ENCODE measurements at places on chromosomes 4 and X.

DNA sequence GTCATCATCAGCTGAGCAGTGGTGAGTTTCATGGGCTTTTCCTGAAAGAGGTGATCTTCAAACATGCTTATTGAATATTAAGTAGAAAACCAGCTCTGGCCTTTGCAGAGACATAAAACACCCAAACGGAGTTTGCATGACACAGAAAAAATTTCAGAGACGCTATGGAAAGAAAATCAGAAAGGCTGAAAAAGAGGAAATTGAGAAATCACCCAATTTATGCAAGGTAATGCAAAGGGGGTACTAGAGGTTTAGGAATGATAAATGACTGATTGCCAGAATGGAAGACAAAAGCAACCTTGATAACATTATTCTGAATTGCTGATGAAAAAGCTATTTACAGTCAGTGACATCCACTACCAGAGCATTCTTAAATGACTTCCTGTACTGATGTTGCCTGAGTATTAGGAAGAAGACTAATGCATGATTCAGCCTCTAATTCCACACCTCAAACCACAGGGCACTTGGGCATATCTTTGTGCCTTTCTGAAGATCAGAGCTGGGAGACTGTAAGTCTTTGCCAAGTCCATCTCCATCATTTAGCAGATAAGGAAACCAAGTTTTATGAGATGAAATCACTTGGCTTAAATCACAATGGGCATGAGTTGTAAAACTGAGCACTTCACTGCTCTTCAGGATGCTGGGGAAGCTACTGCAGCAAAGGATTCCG lies 565.7 kb downstream of the PPARGC1A start:
- DNase-seq, result peak; percentile 44

DNA sequence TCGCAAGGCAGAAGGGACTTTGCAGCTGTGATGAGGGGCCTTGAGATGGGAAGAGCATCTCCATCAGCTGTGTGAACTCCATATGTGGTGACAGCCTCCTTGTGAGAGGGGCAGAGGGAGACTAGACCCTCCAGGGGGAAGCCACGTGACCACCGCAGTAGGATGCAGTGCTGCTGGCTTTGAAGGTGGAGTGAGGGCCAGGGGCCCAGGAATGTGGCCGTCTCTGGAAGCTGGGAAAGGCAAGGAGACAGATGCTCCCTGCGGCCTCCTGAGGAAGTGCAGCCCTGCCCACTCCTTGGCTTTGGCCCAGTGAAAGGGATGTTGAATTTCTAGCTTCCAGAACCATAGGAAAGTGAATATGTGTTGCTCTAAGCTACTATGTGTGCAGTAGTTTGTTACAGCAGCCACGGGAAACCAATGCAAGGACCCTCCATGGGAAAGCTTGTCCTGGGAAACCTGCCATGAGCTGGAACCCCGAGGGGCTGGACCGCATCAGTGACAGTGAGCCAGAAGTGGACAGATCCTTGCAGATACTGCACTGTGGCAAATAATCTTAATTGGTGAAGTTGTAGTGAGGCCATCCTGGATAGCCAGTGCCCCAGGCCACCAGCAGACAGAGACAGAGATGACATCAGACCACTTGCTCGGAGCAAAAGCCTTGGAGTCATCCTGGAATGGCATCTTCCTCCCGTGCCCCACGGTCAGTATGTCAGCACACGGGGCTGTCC lies 35.4 kb upstream of the SORCS2 start:
- DNase-seq, result no peak

- peak; percentile 95 for DNase-seq
These were observed 39.6 kb downstream of the ZCCHC13 start for GRCh38 chrX:74343343-74344279.

GRCh38 chr4:175435381-175435783 lies 376.7 kb downstream of the GPM6A start:
- DNase-seq, result peak; percentile 12

DNA sequence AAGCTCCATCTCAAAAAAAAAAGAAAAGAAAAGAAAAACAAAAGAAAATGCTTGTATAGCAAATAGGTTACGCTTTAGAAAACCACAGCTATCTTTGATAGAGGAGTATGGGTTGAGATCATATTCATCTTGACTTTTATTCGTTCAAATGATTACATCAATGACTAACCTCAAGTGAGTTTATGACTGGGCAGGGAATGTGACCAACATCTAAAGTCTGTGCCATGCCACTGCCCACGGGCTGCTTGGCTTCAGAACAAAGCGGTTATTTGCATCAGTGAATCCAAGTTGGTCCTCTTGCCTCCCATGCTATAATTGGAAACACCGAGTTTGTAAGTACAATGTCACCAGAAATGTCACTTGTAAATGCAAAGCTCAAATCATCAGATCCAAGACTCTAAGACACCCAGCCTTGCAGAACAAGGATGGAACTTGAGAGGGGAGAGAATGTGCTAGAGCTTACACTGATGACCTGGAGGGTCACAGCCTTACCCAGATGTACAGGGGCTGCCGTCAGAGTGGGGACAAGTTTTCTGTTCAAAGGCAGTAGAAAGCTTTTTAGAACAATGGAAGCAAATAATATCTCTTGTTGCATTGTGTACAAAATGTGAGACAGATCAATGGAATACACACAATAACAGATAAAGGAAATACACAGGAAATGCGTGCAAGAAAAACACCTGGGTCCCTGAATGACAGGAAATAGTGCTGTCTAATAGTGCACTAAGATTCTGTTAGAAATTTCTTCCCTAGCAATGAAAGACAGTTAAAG lies 8.4 kb upstream of the OPN1LW start:
- no peak for DNase-seq

DNA sequence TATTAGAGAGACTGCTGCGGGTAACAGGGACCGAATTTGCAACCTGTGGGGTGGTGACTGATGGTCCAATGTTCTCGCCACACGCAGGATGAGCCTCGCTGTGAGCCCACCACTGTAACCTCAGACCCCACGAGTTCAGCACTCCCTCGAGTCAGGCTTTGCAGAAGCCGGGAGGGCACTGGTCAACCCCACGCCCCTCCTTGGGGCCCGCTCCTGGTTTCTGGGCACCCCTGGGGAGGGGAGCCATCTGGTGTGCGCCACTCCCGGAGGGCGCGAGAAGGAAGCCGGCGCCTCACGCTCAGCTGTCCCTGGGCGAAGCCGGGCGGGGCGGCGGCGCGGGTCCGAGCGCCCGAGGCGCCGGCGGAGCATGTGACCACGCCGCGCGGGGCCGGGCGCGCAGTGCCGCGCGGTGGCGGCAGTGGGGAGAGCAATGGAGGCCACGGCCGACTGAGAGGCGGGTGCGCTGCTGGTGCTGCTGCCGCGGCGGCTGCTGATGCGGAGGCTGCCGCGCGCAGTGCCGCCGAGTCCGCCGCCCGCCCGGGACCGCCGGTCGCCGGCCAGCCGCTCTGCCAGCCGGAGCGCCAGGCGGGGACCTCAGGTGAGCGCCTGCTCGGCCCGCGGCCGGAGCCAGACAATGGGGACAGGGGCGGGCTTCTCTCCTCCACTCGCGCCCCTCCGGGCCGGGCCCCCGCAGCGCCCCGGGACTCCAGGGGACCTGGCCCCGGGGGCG lies 100.1 kb downstream of the CEP135 start:
- DNase-seq, result peak; percentile 74

DNA sequence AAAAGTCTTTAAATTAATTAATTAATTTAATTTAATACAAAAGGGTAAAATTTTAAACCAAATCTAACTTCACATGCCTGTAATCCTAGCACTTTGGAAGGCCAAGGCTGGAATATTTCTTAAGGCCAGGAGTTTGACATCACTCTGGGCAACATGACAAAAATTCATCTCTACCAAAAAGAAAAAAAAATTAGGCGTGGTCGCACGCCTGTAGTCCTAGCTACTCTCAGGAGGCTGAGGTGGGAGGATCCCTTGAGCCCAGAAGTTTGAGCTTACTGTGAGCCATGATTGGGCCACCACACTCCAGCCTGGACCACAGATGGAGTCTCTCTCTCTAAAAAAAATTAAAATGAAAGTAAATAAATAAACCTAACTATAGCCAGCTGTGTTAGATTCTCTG lies 39.2 kb upstream of the ANTXR2 start:
- no peak for DNase-seq

Measured in NB4 (cell line).